Fibroblast of lung (primary cell): ENCODE measurements at places on chromosomes 1 and 21. TPM values are rescaled to one million over a fixed set of nuclear protein-coding genes. Genes with fewer than 3 reads are reported as not detected.

The SELP gene
- not detected in 2 replicates for total RNA-seq

The BTBD19 gene
- total RNA-seq = 3.9 and 5.0 TPM in 2 replicates

The LINGO4 gene
- total RNA-seq = not detected in 2 replicates

The NPR1 gene
- 0.66 and 2.1 TPM in 2 replicates for total RNA-seq

GRCh38 chr1:156941675-156942074 is 21.2 kb downstream of the LRRC71 start:
- H3K36me3 ChIP-seq = peaks cover 23% of the 10 kb centered on the region
- H3K4me3 ChIP-seq = no peak overlapping the region
- no peak overlapping the region for H3K27ac ChIP-seq
- no peaks in the 10 kb centered on the region for H3K4me1 ChIP-seq

GRCh38 chr1:39103328-39104157 is 77.4 kb downstream of the NDUFS5 start:
- H3K27me3 ChIP-seq = no peaks in the 10 kb centered on the region
- peak overlapping the region; percentile 89 for H3K4me3 ChIP-seq

GRCh38 chr1:152325111-152325510 is at the start of gene FLG:
TSS of gene FLG (minus strand) at chr1:152325239. CDS start at chr1:152315456, 9,783 bp downstream.
- no peak within 1 kb of the TSS for H3K4me3 ChIP-seq
- H3K27ac ChIP-seq = no peak within 1 kb of the TSS
- no peak for DNase-seq

DNA sequence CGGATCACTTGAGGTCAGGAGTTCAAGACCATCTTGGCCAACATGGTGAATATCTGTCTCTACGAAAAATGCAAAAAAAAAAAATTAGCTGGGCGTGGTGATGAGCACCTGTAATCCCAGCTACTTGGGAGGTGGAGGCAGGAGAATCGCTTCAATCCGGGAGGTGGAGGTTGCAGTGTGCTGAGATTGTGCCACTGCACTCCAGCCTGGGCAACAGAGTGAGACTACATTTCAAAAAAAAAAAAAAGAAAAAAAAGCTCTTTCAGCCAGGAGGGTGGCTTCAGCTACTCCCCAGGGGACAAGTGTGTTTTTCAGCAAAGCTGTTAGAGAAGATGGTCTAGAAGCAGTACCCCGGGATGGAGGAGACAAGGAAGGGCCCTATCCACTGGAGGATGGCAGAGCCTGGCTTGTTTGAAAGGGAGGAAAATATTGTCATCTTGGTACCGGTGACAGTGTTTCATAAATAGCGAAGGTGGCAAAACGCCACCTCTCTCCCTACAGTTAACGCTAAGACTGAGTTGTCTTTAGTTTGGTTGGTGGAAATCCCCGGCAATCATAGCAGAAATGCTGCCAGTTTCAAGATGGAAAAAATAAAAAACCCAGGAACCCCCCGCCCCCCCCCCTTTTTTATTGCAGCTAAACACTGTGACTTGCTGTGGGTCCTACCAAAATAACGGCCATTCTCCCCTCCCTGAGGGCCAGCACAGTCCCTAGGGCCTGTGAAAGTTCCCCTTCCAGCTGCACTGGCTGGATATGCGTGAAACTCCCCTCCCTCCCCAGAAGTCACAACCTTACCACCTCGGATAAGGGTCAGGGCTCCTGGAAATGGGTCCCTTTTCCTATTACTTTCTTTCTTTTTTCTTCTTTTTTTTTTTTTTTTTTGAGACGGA is 3.5 kb downstream of the PIK3CD start:
- H3K27me3 ChIP-seq = peaks cover 29% of the 10 kb centered on the region
- H3K27ac ChIP-seq = no peak overlapping the region
- no peaks in the 10 kb centered on the region for H3K4me1 ChIP-seq

DNA sequence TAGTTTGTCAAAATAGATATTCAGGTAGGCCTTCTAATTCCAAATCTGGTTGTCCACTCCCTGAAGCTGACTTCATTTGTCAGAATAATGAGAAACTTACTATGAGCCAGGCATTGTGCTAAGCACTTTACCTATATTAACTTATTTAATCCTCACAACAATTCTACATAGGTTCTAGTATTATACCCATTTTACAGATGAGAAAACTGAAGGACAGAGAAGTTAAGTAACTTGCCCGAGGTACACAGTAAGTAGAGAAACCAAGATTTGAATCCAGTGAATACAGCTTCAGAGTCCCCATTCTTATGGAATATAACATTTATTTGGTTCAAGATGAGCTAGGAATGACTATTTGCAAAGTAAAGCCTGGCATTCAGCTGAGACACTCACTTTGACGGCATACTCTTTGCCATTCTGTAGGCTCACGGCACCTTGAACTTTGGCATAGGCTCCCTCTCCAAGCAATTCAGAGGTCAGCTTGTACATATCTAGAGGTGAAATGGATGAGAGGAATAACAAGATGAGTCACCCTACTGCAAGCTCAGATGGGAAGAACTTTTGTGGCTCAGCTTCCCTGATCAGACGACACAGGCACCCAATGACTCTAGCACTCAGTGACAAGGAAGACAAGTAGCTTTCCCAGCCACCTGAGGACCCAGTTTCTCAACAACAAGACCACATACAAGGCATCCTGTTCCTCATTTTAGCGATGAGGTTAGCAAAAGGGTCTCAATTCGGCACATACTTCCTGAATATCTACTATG is 23.7 kb downstream of the MKNK1 start:
- H3K4me3 ChIP-seq = no peak overlapping the region
- no peaks in the 10 kb centered on the region for H3K27me3 ChIP-seq
- H3K36me3 ChIP-seq = peaks cover 3% of the 10 kb centered on the region
- no peaks in the 10 kb centered on the region for H3K4me1 ChIP-seq
- DNase-seq = no peak

GRCh38 chr1:113784104-113784779 is 25.0 kb upstream of the PHTF1 start:
- H3K4me3 ChIP-seq = no peak overlapping the region
- no peaks in the 10 kb centered on the region for H3K36me3 ChIP-seq
- DNase-seq = no peak
- peaks cover 2% of the 10 kb centered on the region for H3K4me1 ChIP-seq
- H3K27me3 ChIP-seq = no peaks in the 10 kb centered on the region

DNA sequence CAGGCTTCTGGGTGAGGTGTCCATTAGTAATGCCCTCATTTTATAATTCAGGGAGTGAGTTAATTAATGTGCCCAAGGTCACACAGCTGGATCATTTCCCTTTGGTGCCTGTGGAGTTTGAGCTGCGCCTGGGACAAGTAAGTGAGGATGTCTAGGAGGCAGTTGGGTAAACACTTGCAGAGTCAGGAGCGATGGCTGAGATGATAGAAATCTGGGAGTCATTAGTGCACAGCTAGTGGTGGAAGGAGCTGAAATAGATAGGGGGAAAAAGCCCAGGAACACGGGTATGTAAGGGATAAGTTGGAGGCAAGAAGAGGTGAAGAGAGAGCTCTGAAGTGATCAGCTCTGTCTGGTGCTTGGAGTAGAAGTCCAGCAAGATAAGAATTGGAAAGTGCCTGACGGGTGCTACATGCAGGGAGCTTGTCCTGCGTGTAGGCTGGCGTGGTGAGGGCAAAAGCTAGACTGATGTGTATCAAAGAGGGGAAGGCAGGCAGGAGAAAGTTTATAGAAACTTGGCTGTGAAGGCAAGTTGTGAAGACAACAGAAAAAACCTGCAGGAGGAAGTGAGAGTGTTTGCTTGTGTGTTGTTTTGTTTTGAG is 1.7 kb upstream of the SCAF4 start:
- H3K4me3 ChIP-seq = no peak overlapping the region
- H3K27ac ChIP-seq = no peak overlapping the region
- no peak for DNase-seq
- peaks cover 21% of the 10 kb centered on the region for H3K4me1 ChIP-seq
- no peaks in the 10 kb centered on the region for H3K27me3 ChIP-seq
- H3K36me3 ChIP-seq = no peaks in the 10 kb centered on the region

DNA sequence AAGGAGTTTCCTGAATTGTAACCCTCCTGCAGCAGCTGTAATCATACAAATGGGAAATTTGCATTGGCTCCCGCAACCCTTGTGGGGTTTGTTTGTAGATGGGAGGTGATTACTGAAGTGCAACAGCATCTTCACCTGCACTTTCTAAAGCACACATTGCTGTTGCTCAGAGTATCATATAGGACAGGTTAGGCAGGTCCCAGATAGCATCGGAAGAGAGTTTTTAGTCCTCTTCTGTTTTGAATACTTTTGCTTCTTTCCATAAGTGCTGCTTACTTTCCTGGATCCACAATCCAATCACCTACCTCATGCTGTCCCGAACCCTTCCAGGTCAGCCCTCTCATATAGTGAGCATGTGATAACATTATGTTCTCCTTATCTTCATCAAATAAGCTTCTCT is 300.4 kb downstream of the PTPRC start:
- no peaks in the 10 kb centered on the region for H3K4me1 ChIP-seq
- no peaks in the 10 kb centered on the region for H3K27me3 ChIP-seq
- H3K4me3 ChIP-seq = no peak overlapping the region
- DNase-seq = no peak

DNA sequence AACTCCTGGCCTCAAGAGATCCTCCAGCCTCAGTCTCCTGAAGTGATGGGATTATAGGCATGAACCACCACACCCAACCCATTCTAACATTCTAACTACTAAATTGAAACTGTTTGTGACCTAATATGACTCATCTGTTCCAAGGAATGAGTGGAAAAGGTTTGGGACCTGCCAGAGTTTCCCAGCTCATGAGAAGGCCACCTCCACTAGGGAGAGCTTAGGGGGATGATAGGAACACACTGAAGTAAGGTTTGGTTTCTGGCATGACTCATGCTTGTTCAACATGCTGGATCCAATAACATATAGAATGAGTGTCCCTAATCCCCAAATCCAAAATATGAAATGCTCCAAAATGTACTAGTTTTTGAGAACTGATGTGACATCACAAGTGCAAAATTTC is 18.9 kb upstream of the SCAF4 start:
- DNase-seq = peak; percentile 43
- H3K4me3 ChIP-seq = no peak overlapping the region

GRCh38 chr1:181075766-181076350 is 12.6 kb upstream of the IER5 start:
- no peaks in the 10 kb centered on the region for H3K36me3 ChIP-seq
- no peak overlapping the region for H3K4me3 ChIP-seq
- no peak for DNase-seq
- H3K27ac ChIP-seq = no peak overlapping the region
- peaks cover 4% of the 10 kb centered on the region for H3K4me1 ChIP-seq
